Stimulated activated CD4-positive, alpha-beta T cell treated with anti-CD3 and anti-CD28 coated beads, Interleukin-4, amount 100 ng/mL, for 4 hours (primary cell): ENCODE measurements at places on chromosomes 5 and 9.

- DNase-seq: no peak
Measured at GRCh38 chr9:82149501-82149946, 161.0 kb downstream of the SPATA31D1 start.

DNA sequence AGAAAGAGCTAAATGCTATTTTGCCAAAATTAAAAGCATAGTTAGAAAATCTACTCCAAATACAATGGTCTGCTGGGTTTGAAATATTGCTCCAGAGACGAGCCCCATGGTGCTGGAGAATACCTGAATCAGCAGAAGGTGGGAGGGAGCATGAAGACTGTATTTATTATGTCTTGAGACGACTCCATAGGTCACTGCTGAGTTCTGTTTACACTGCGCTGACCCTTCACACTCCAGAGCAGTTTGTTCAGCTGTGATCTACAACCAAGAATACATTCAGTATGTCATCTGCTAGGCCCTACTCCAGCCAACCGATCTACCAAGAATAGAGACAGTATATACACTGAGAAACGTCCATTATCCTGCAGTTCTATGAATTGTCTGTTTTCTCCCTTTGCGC lies 150.5 kb downstream of the TLE1 start:
- no peak for DNase-seq

GRCh38 chr5:111266491-111266890 lies 42.3 kb downstream of the CAMK4 start:
- no peak for DNase-seq

- no peak for DNase-seq
Measured at GRCh38 chr5:14932902-14933469, 61.4 kb upstream of the ANKH start.

DNA sequence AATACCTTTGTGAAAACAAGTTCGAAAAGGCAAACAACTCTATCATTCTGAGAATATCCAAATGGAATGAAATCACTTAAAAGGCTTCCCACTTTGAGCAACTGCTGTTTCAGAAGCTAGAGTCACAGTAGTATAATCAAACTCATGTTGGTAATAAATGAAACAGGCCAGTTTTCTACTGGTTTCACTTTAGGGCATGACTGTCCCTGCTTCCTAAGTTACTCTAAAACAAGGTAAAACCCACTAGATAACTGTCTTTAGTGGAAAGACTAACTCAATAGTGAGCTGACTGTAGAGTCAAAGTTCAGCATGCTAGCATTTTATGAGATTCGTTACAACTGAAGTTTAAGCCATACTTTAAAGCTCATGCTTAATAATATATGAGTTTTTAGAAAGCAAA lies 6.0 kb downstream of the CDC26 start:
- DNase-seq: no peak

GRCh38 chr5:176389135-176390123 lies 878 bp downstream of the HIGD2A start:
- DNase-seq: no peak

DNA sequence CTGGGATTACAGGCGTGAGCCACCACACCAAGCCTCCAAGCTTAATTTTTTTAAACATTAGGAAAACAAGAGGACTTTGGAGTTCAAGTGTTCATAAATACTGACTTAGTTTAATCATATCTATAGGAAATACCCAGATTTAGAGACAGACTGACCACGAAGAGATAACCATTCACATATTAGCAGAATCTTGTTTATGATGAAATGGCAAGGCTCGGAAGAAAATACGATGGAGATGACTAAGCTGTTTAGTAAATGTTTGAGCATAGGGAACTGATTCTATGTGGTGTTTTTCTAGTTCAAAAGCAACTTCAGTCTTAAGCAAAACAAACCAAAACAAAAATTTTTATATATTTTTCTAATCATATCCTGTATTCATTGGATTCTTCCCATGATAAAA lies 13.5 kb upstream of the TUSC1 start:
- no peak for DNase-seq

DNA sequence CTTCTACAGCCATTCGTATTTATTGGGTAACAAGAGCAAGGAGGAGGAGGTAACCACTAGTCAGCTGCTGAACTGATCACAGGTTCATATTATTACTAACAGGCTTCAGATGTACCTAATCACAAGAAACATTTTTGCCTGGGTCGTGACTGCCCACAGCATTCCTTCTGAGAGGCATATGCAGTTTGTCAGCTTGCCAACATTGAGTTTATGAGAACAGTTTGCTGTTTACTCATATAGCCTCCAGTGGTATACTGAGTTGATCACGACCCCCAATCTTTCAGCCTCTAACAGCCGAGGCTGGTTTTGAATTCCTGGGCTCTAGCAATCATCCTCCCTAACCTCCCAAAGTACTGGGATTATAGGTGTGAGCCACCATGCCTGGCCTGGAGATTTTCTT lies 693.6 kb downstream of the TLE1 start:
- no peak for DNase-seq

DNA sequence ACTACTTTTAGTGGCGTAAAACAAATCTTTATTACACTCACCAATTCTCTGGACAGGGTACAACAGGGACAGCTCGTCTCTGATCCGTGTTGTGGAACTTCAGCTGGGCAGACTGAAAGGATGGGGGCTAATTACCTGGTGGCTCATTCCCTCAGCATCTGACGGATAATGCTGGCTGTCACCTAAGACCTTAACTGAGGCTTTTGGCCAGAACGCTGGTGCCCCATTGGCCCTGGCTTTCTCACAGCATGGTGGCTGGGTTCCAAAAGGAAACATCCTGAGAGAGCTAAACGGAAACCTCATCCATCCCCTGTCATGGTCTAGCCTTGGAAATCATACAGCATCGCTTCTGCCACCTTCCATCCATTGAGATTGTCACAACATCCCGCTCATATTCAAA lies 62.9 kb downstream of the RAI14 start:
- no peak for DNase-seq

GRCh38 chr9:33623658-33624586 lies 99.9 kb downstream of the ANKRD18B start:
- DNase-seq: peak; percentile 51

DNA sequence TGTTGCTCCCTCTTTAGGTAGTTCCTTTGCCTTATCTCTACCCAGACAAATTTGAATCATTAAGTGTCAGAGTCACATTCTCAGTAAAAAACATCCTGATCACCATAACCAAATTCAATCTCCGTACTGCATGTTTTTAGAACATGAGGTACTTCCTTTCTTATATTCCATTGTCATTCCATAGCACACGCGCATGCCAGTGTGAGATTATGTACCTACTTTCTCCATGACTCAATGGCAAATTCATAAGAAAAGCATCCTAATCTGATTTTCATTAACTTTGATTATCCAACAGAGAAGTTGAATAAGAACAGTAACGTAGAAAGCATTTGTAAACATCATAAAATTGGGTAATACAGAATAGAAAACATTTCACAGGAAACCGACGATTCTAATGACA lies 1118.6 kb upstream of the CDH9 start:
- DNase-seq: no peak

DNA sequence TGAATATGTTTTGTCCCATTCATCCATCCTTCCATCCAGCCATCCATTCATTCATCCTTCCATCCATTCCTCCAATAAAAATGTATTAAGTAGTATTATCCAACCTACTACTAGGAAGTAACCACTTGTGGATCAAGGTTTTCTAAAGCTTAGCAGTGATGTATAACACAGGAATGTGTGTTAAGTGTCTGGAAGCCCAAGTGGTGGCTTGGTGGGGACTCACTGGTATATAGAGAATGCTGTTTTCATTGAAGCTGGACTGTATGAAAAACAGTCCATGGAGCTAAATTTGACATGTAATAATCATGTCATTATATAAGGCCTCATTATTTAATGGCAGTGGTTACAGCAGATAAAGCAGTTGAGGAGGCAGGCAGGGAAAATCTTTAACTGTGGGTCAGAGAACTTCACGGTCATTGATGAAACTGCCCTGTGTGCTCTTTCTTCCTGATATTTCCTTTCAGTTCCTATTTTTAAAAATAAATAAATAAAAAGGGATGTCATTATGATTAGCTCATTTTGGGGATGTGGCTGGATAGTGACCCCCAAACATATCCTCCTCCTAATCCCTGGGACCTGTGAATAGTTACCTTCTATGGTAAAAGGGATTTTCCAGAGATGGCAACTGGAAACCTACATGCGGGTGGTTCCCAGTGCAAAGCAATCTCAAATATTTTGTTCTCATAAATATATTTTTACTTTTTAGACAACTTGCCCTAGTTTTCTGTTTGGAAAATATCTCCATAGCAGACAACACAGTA lies 82.3 kb downstream of the DAPK1 start:
- no peak for DNase-seq

DNA sequence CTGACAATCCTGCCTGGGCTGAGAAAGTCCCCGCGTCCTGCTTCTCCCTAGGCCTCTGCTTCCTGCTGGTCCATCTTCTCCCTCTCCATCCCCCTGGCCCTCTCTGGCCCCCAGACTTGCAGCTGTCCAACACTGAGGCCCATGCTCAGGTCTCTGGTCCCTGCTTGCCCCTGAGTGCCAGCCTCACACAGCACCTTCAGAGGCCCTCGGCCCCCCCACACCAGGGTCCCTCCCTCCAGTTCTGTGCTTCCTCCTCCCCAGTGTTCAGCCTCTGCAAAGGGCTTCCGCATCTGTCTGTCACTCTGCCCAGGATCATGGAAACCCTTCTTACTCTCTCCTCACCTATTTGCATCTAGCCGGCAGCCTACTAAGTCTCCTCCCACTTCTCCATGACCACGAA lies 62.4 kb upstream of the CTSL start:
- no peak for DNase-seq

DNA sequence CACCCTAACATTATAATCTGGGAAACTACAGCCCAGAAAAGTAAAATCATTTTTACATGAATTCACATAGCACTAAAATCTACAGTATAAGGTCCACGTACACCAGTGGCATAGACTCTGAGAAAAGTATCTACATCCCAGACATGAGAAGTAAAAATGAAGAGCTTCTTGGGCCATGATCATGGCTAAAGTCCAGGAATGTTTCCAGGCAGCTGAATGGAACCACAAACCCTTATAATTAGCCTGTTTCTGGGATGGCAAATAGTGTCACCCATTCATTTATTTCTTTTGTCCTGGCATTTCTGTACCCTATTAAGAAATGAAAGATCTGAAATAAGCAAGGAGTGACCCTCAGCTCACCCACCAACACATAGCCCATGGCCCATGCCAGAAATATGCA lies 217.9 kb downstream of the SPOCK1 start:
- DNase-seq: no peak

- no peak for DNase-seq
Measured at GRCh38 chr9:15697446-15697851, 144.6 kb downstream of the CCDC171 start.

GRCh38 chr9:117744856-117745389 lies 40.7 kb downstream of the TLR4 start:
- no peak for DNase-seq

DNA sequence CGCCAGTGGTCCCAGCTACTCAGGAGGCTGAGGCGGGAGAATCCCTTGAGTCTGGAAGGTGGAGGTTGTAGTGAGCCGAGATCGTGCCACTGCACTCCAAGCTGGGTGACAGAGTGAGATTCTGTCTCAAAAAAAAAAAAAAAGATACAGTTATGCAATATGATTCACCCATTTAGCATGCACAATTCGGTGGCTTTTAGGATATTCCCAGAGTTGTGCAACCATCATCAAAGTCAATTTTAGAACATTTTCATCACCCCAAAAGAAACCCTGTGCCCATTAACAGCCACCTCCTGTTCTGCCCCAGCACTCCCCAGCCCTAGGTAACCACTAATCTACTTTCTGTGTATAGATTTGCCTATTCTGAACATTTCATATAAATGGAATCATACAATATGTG lies 4.3 kb upstream of the DHFR start:
- DNase-seq: no peak

DNA sequence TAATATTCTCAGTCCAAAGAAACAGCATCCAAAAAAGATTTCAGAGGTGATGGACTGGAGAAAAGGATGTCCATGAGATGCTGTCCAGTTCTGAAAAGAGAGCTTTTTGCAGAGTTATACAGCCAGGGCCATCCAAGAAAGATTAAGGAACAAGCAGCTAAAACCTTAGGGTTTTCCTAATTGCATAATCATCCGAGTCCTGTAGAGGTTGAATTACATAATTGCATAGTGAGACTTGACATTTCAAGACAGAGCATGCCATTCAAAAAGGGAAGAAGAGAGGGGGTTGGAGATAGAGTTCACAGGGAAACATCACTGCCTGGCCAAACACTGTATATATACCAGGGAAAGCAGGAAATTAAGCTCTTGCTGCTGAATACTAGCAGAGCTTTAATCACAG lies 1729.2 kb upstream of the WWC1 start:
- DNase-seq: no peak

GRCh38 chr9:109708451-109708945 lies 71.5 kb upstream of the PALM2AKAP2 start:
- DNase-seq: no peak

GRCh38 chr5:1161108-1161832 lies 40.1 kb upstream of the SLC6A19 start:
- no peak for DNase-seq

DNA sequence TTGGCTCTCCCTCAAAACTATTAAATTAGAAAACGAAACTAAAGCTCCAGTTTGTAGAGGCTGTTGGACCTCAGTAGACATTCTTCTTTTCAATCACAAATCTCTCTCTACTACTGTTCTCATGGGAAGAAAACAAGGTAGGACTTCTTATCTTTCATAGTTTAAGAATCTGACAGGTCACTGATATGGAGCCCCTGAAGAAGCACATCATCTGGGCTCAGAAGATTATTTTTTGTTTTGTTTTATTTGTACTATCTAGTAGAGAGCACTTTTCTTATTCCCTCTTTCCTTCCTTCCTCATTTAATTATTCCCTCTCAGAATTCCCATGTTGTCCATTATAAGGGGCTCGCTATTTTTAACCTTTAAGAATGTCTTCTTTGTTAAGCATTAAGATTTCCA lies 26.3 kb downstream of the STARD4 start:
- DNase-seq: no peak

- DNase-seq: no peak
Measured at GRCh38 chr5:76104027-76104426, 20.8 kb downstream of the SV2C start.

DNA sequence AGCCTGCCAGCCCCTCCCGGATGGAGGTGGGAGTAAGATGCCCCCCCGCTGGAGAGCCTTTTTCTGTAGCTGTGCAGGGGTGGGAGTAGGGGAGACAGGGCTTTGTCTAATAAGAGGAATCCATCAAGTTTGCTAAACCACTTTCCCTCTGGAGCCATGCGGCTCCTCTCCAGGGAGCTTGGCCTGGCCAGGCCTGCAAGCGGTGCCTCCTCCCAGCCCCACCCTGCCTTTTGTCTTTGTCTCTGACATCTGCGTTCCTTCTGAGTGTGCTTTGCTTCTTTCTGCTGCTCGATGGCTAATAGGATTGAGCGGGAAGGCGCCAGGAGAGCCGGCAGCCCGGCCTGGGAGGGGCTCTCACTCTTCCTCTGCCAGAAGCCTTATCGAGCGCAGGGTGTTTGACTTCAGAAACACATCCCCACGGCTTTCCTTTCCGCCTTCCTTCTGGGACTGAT lies 26.7 kb upstream of the FCN1 start:
- DNase-seq: no peak

DNA sequence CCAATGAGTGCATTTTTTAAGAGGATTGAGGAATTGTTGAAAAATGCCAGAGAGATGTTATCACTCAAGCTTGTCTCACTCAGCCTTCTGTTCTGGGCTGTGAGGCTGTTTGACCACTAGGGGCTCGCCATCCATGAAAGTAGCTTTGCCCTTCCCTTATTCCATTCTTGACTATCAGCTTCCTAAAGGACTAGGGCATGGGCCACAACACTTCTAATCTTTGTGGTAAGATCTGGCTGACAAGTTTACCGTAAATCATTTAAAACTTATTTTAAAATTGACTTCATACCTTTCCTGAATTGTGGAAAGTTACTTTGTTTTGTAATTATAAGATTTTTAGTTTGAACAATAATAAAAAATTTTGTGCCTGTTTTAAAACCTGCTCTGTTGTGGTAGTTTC lies 49.5 kb downstream of the TJP2 start:
- no peak for DNase-seq
